ENCODE measurements at places on chromosomes 7 and 10. TPM values are rescaled to one million over a fixed set of nuclear protein-coding genes. Genes with fewer than 3 reads are reported as not detected.

The WEE2 gene
- total RNA-seq = 3.6 TPM

The HTR5A gene
- not detected for total RNA-seq

The NAT16 gene
- total RNA-seq = not detected

The KIAA1217 gene
- 20.1 TPM for total RNA-seq

GRCh38 chr10:19576576-19576975 is 239.7 kb upstream of the PLXDC2 start:
- H3K27me3 ChIP-seq = no peaks in the 10 kb centered on the region
- DNase-seq = no peak
- H3K27ac ChIP-seq = no peak overlapping the region
- H3K36me3 ChIP-seq = no peaks in the 10 kb centered on the region
- H3K4me1 ChIP-seq = no peaks in the 10 kb centered on the region

GRCh38 chr7:86600506-86601290 is 43.0 kb upstream of the GRM3 start:
- H3K36me3 ChIP-seq = no peaks in the 10 kb centered on the region
- no peaks in the 10 kb centered on the region for H3K27me3 ChIP-seq
- DNase-seq = peak; percentile 4
- H3K27ac ChIP-seq = no peak overlapping the region
- no peak overlapping the region for H3K4me3 ChIP-seq
- no peaks in the 10 kb centered on the region for H3K4me1 ChIP-seq

GRCh38 chr7:7978860-7979259 is 10.3 kb downstream of the GLCCI1 start:
- no peaks in the 10 kb centered on the region for H3K27me3 ChIP-seq
- H3K4me3 ChIP-seq = no peak overlapping the region
- no peak for DNase-seq
- H3K36me3 ChIP-seq = no peaks in the 10 kb centered on the region
- peaks cover 13% of the 10 kb centered on the region for H3K4me1 ChIP-seq
- no peak overlapping the region for H3K27ac ChIP-seq

DNA sequence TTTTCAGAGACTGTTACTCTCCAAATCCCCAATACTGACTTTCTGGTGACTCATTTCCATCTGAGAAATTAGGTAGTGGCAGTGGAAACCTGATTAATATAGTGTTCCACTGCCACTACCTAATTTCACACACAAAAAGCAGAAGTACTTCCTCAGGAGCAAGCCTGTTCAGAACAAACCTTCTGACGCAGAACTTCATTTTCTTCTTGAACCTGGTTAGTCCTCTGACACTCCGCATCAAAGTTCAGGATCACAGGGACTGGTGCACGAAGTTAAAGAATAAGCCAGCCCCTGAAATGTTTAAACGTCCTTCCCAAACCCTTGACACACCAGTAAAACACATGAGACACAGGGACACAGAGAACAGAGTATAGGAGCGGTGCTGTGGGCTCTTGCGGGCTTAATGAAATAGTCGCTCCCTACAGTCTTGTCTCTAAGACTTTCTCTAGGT is 4.4 kb downstream of the WDR91 start:
- peaks cover 11% of the 10 kb centered on the region for H3K4me1 ChIP-seq
- H3K36me3 ChIP-seq = no peaks in the 10 kb centered on the region
- H3K27ac ChIP-seq = peak overlapping the region; percentile 17
- no peaks in the 10 kb centered on the region for H3K27me3 ChIP-seq
- no peak for DNase-seq
- H3K4me3 ChIP-seq = no peak overlapping the region

DNA sequence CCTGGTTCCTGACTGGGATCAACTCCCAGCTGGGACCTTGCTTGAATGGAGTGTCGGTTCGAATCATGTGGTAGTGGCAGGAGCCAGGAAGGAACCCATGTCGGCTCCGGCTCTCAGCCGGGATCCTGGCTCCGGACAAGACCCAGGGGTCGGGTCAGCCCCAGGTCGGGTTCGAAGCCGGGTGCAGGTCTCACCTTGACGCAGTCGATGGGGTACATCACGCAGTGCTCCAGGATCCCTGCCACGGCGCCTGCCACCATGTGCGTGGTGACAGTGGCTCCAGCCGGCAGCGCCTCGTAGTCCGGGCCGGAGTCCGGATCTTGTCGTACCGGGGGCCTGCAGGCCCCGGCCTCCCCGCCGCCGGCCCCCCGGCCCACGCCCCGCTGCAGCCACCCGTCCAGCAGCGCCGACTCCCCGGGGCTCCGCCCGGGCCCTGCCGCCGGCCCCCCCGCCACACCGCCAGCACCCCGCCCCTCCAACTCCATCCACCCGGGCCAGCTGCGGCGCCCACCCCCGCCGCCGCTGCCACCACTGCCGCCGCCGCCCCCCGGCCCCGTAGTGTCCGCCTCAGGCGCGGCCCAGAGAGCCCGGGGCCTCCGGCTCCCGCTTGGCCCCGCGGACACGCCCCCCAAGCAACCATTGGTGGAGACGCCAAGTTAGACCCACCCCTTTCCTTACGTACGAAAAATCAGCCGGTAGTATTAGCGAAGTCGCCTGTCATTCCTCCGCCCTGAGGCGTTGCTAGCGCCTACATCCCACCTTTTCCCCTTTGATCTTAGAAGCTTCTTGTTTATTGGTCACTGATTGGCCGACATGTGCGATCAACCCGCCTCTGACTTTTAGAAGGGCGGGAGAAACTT is at the start of gene SLC25A28:
Gene SLC25A28 (minus strand): TSS at position 589 of the 860 bp plus-strand sequence. CDS start 104 bp downstream, at position 485.
- no peaks in the 10 kb centered on the region for H3K27me3 ChIP-seq
- H3K4me3 ChIP-seq = peak within 1 kb of the TSS; percentile 77
- peak within 1 kb of the TSS; percentile 98 for H3K27ac ChIP-seq
- peaks cover 25% of the 10 kb centered on the region for H3K4me1 ChIP-seq
- H3K36me3 ChIP-seq = no peaks in the 10 kb centered on the region
- peak; percentile 99 for DNase-seq

GRCh38 chr7:93945756-93946535 is 24.4 kb downstream of the GNG11 start:
- no peaks in the 10 kb centered on the region for H3K4me1 ChIP-seq
- no peak overlapping the region for H3K4me3 ChIP-seq
- no peak for DNase-seq
- H3K27ac ChIP-seq = no peak overlapping the region
- H3K27me3 ChIP-seq = no peaks in the 10 kb centered on the region

DNA sequence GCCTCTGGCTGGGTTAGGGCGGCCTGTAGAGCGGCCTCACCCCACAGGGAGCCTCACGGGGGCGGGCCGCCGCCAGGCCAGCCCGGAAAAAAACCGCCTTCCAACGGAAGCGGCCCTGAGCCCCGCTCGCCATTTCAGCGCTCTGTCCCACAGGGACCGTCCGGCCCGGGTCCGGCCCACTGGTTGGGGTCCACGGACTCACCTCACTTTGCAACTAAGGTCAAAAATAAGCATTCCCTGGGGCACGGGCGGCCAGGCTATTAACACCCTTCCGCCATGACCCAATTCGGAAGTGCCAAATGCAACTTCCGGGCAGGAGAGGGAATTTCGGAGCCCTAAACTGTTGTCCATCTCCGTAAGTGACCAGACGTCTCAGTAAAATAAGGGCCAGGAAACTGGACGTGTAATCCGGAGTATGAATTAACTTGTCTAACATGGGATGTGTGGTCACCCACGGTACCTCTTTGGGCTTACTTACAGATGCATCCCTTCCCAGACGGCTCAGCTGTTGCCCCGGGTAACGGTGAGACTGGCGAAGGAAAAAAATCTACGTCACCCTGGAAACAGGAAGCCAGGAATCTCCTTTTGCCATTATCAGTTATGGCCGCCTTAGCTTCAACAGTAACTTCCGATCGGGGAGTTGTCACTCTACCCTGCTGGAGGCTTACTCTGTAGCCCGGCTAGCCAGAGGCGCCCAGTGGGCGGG is at the start of gene BBIP1:
Gene BBIP1 (minus strand): TSS at position 538 of the 706 bp plus-strand sequence. CDS start 1,023 bp downstream, outside the sequence.
- peak; percentile 100 for DNase-seq
- no peaks in the 10 kb centered on the region for H3K36me3 ChIP-seq
- peaks cover 15% of the 10 kb centered on the region for H3K4me1 ChIP-seq

DNA sequence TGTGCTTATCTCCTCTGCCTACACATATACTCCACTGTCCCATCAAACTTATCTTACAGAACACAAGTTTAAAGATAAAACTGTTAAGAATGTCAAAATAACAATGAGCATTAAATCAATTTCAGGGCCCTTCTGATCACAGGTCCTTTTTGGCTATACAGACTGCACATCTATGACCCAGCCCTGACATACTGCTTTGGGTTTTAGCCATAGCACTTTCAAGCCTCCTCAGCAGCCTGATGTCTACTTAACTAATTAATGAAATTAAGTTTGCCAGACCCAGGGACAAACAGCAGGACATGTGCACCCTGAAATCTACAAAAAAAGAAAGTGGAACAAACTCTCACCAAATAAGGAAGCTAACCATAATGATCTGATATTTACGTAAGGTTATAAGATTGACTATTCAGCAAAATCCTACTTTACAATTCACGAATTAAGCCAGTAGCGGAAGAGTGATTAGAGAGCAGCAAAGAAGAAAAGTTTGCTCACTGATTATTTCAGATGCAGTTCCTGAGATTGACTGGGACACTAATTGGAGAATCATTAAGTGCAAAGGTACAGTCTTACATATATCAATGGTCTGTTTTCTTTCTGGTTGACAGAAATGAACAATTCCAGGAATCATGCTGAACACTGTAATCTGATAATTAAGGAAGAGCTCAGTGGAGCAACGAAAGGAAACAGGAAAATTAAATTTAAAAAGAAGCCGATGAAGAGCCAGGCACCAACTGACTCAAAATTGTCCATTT is 669.3 kb upstream of the LRRN3 start:
- H3K36me3 ChIP-seq = no peaks in the 10 kb centered on the region
- H3K27ac ChIP-seq = no peak overlapping the region
- no peak for DNase-seq
- no peak overlapping the region for H3K4me3 ChIP-seq
- no peaks in the 10 kb centered on the region for H3K4me1 ChIP-seq
- no peaks in the 10 kb centered on the region for H3K27me3 ChIP-seq

- DNase-seq = no peak
- no peaks in the 10 kb centered on the region for H3K27me3 ChIP-seq
- H3K36me3 ChIP-seq = no peaks in the 10 kb centered on the region
- H3K4me1 ChIP-seq = no peaks in the 10 kb centered on the region
- no peak overlapping the region for H3K4me3 ChIP-seq
Measured at GRCh38 chr7:86058649-86059048, 585.1 kb upstream of the GRM3 start.

Data from hepatocyte (in vitro differentiated cells).